ENCODE measurements at places on chromosomes 5 and 9.

- no peak for DNase-seq
Observed at GRCh38 chr9:34443976-34444375, 14.4 kb downstream of the FAM219A start.

- DNase-seq, result no peak
Observed at GRCh38 chr5:143129910-143130612, 273.4 kb downstream of the NR3C1 start.

GRCh38 chr5:180138976-180139730 lies 67.6 kb upstream of the RNF130 start:
- DNase-seq, result no peak

DNA sequence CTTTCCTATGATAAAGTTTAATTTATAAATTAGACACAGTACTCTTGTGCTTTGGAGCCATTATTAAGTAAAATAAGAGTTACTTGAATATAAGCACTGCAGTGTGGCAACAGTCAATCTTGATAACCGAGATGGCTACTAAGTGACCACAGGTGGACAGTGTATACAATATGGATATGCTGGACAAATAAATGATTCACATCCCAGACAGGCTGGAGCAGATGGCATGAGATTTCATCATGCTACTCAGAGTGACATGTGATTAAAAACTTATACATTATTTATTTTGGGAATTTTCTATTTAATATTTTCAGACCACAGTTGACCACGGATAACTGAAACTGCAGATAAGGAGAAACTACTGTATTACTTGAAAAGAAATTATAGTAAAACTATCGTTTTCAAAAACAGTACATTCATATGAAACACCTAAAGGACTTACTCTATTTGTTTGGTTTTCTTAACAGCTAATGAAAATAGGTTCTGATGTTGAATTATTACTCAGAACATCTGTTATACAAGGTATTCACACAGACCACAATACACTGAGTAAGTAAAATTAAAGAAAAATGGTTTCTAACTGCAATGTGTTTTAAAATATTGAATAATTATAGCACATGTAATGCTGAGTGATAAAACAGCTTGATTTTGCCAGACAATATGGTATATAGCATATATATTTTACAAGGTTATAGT lies 16.0 kb downstream of the LYRM7 start:
- DNase-seq, result no peak

DNA sequence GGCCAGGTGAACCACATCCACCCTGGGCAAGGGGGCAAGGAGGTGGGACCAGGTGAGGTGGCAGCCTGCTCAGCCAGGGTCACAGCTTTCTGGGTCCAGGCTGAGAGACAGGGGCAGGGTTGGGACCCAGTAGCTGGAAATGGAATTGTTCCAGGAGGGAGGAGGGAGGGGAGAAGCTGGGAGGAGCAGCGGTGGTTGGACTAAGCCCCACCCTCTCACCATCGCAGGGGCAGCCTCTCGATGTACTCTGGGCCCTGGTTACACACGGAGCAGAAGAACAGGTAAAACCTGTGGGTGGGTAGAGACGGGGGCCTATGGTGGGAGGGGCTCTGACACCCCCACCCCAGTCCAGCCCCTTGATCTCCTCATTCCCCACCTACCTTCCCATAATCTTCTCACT lies 11.2 kb downstream of the PHF19 start:
- no peak for DNase-seq

All from activated CD4-positive, alpha-beta T cell treated with anti-CD3 and anti-CD28 coated beads, Interleukin-2, Interleukin-6, amounts not matched to agents 100 ng/mL and 50 ng/mL, durations not matched to agents 16 hours and 8 hours (primary cell).